ENCODE measurements at places on chromosomes 3 and 15.

GRCh38 chr15:51621936-51622603 is 501 bp downstream of the DMXL2 start:
- peak; percentile 68 for DNase-seq

- DNase-seq = peak; percentile 60
Measured at GRCh38 chr3:100155128-100155527, 40.8 kb upstream of the FILIP1L start.

DNA sequence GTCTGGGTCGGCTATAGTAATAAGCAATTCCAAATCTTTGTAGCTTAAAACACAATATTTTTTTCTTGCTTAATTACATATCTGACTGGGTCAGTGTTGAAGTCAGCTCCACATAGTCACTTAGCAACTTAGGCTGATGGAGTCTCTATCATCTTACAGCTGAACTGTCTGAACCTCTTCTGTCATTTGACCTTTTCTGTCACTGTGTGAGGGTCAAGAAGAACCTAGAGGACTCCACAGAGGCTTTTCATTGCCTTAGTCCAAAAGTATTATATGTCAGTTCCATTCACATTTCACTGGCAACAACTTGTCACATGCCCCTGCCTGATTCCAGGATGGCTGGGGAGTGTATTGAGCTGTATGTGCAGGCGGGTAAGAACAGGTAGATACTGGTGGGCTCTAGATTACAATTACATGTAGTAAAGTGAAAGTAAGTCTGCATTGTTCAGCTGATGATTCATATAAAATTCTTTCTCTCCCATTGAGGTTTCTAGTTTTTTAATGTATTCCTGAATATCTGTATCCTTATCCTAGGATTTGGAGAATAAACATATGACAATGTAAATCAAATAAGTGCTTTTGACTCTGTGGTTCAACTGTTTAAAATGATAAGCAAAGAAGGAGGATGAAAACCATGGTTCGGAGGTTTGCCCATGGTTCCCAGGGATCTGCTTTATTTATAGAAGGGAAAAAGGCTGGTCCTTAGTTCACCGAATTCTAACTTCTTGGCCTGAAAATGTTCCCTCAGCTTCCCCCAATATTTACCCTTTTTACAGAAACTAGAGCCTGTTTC is 5.8 kb upstream of the ARPP21 start:
- no peak for DNase-seq

DNA sequence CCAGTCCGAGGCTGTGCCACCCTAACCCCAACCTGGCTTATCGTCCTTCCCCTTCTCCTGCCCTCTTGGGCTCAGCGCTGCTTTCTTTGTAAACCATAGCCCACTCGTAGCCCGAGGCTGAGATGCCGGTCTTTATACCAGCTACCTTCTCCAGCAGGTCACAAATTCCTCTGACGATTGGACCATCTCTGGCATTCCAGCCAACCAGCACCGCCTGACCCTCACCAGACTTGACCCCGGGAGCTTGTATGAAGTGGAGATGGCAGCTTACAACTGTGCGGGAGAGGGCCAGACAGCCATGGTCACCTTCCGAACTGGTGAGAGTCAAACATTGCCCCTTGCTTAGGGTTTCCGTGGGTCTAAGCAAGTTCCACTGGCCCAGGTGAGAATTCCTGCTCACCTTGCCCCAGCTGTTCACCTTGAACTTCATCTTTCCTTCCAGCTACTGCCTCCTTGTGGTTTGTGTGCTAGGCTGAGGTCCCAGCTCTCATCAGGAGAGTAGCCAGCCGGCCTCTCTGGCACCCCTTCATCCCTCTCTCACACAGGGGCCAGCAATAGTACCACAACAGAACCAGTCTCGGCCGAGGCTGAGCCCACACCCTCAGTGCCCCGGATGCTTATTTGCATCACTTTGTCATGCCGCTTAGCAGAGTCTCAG is 66.7 kb downstream of the BOC start:
- no peak for DNase-seq

GRCh38 chr3:61518590-61518989 is 42.8 kb upstream of the PTPRG start:
- DNase-seq = peak; percentile 44

- DNase-seq = no peak
Measured at GRCh38 chr3:134472831-134473230, 13.0 kb downstream of the ANAPC13 start.

GRCh38 chr3:134846911-134847317 is 51.9 kb downstream of the EPHB1 start:
- DNase-seq = no peak

DNA sequence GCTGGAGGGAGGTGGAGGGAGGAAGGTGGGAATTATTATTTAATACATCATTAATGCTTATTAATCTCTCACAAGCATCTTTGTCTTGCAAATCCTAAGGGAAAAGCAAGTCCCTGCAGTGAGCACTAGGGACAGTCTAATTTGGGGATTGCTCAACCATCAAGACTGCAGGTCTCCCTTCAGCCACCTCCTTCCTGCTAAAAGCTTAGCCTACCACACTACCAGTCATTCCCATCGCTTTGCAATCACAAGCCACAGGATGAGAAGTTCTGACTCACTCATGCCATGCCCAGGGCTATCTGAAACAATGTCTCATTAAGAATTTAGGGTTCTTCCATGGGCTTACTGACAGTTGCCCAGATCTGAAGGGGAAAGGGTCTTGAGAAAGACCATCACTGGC is 51.0 kb upstream of the EIF1B start:
- DNase-seq = peak; percentile 88

GRCh38 chr3:157172746-157173145 is 12.8 kb upstream of the CCNL1 start:
- no peak for DNase-seq

Measured in MV-4-11 (cell line).